Thyroid gland (tissue), 4 donors: ENCODE measurements at places on chromosomes 12 and 14. TPM values are rescaled to one million over a fixed set of nuclear protein-coding genes. Genes with fewer than 3 reads are reported as not detected.

DNA sequence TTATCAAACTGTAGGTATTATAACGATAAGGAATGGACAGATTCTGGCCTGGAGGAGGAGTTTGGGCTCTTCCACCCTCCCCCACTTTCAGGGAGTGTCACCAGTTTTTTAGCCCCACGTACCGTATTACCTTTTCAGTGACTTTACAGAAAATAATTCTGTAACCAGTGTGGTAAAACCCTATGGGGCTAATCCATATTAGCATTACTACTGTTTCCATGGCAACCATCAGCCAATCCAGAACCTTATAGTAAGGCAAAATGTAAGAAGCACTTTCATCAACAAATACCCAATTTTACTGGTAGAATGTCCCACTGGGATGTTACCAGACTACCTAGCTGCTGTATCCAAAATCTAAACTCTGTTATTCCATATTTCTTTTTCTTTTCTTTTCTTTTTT lies 50.7 kb downstream of the BICDL1 start:
- no peak overlapping the region for H3K27ac ChIP-seq
- H3K4me1 ChIP-seq: no peaks in the 10 kb centered on the region
- no peaks in the 10 kb centered on the region for H3K27me3 ChIP-seq
- no peak overlapping the region for H3K4me3 ChIP-seq

DNA sequence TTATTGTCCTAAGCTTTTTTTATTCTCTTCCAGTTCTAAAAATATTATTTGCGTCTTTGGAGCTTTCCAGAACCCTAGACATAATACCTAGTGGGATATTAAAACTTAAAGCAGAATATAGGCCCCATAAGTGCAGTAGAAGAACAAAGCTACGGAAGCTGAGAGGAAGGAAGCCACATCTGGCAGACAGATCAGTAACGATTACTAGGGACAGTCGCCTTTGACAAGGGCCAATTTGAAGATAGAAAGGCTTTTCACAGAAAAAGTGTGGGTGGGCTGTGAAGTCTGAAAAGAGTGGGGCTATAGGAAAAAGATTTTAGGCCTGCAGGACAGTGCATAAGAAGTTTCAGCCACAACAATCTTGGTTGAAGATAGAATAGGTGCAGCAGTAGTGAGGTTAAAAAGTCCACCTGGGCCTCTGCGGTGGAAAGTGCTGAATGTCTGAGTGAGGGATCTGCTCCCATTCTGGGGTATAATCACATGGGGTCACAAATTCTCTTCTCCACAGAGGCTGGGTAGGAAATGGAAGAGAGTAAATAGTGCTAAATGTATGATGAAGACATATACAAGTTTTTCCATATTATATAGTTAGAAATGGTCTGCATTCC lies 114.5 kb downstream of the CMAS start:
- DNase-seq: no peak
- H3K27me3 ChIP-seq: no peaks in the 10 kb centered on the region
- H3K36me3 ChIP-seq: no peaks in the 10 kb centered on the region
- H3K27ac ChIP-seq: no peak overlapping the region

Gene GNS
- 165 TPM for total RNA-seq

Gene PAPLN
- total RNA-seq: 82.8 TPM

DNA sequence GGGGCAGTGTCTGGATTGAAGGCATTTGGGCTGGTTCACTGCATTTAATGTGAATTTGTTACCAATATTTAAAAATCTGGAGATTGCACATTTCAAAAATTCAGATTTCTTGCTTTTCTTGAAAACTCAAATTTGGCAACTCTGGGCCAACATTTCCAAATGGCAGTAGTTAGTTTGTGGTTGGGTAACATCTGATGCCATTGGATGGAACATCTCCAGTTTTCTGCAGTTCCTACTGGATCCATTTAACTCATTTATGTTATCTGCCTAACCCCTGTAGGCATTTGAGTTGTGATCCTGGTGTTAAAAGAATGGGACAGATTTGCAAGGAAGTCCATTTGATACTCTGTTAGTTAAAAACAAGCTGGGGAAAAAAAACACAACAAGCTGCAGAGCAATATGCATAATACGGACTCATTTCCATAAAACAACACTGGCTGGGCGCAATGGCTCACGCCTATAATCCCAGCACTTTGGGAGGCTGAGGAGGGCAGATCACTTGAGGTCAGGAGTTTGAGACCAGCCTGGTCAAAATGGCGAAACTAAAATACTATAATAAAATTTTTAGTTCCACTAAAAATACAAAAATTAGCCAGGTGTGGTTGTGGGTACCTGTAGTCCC lies 7.9 kb downstream of the EIF2B2 start:
- H3K4me3 ChIP-seq: no peak overlapping the region
- H3K4me1 ChIP-seq: peaks cover 52% of the 10 kb centered on the region
- peak overlapping the region; percentile 83 for H3K27ac ChIP-seq
- peaks cover 18% of the 10 kb centered on the region for H3K36me3 ChIP-seq
- DNase-seq: no peak
- no peaks in the 10 kb centered on the region for H3K27me3 ChIP-seq

Gene TAS2R42
- total RNA-seq: not detected

Gene MFAP5
- total RNA-seq: 116 TPM

GRCh38 chr12:123057513-123058265 lies 77.2 kb downstream of the ARL6IP4 start:
- H3K27ac ChIP-seq: no peak overlapping the region
- H3K36me3 ChIP-seq: no peaks in the 10 kb centered on the region
- no peak for DNase-seq
- H3K27me3 ChIP-seq: no peaks in the 10 kb centered on the region
- H3K4me1 ChIP-seq: peaks cover 29% of the 10 kb centered on the region

DNA sequence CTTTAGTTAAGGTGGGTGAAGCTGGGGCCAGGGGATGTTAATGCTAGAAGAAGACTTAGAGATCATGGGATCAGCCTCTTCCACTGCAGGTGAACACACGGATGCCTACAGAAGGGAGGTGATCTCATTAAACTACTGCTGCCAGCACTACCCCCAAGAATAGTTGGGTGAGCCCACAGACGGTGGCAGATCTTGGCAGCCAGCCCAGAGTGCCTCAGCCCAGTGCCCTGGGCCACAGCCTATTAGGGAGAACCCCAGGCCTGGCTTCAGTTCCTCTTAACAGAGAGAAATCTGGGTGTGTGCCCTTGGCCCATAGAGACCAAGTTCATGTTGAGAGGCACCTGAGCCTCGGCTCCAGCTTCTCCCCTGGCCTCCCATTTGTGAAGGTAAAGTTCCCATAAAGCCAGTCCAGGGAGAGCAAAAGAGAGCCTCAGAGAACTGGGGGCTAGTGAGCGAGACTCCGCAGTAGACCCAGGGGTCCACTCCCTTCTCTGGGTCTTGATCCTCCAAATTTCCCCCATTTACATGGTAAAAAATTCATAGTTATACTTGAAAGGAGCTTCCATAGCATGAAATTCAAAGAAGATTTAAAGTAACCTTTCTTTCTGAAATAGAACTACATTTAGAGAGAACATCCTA lies 125.0 kb upstream of the CCND2 start:
- no peaks in the 10 kb centered on the region for H3K27me3 ChIP-seq
- no peak overlapping the region for H3K4me3 ChIP-seq
- DNase-seq: peak; percentile 52

Gene GLT8D2
- 33.9 TPM for total RNA-seq

DNA sequence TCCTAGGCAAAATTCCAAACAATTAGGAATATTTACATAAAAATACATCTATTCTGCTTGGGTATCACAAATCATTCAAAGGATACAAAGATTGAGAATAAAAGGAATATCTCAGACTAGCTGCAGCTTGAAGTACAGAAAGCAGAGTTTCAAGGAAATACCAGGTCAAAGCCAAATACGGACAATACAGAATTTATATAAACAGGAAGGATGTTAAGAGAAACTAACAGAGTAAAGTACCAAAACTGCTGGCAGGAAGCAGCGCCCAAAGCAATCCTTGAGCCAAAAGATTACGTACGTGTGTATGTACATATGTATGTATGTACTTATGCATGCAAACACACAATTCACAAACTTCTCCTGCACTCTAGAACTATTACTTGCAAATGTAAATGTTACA lies 86.6 kb downstream of the PPP1R12A start:
- no peak overlapping the region for H3K27ac ChIP-seq
- no peak for DNase-seq
- H3K36me3 ChIP-seq: no peaks in the 10 kb centered on the region
- no peak overlapping the region for H3K4me3 ChIP-seq
- H3K4me1 ChIP-seq: peaks cover 12% of the 10 kb centered on the region
- no peaks in the 10 kb centered on the region for H3K27me3 ChIP-seq

- H3K36me3 ChIP-seq: no peaks in the 10 kb centered on the region
- no peaks in the 10 kb centered on the region for H3K4me1 ChIP-seq
- H3K27me3 ChIP-seq: no peaks in the 10 kb centered on the region
- no peak for DNase-seq
Observed at GRCh38 chr14:66216763-66217162, 269.4 kb upstream of the CCDC196 start.

DNA sequence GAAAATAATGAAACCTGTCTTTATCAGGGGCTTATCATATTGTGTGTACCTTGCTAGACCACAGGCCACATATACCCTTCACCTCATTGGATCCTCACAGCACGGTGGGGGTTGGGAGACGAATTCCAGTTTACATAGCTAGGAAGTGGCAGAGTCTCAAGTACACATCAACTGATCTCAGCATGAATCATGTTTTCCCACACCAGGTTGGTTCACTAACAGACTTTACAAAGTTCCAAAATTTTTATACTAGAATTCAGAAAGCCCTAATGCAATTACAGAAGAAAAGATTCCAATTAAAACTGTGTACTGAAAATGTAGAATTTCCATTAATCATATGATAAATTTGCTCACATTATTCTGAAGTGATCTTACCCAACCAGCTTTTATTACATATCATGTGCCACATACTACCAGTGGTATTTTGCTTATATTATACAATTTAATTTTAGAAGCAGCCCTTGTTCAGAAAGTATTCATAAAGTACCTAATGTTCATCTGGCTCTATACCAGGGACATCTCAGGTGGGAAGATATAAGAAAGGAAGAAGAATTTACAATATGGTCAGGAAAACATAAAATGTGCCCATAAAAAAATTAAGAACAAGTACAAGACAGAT lies 196.2 kb downstream of the ITPR2 start:
- no peaks in the 10 kb centered on the region for H3K27me3 ChIP-seq
- no peak overlapping the region for H3K4me3 ChIP-seq
- DNase-seq: no peak
- no peaks in the 10 kb centered on the region for H3K36me3 ChIP-seq
- H3K4me1 ChIP-seq: no peaks in the 10 kb centered on the region

Gene TPH2
- not detected for total RNA-seq

DNA sequence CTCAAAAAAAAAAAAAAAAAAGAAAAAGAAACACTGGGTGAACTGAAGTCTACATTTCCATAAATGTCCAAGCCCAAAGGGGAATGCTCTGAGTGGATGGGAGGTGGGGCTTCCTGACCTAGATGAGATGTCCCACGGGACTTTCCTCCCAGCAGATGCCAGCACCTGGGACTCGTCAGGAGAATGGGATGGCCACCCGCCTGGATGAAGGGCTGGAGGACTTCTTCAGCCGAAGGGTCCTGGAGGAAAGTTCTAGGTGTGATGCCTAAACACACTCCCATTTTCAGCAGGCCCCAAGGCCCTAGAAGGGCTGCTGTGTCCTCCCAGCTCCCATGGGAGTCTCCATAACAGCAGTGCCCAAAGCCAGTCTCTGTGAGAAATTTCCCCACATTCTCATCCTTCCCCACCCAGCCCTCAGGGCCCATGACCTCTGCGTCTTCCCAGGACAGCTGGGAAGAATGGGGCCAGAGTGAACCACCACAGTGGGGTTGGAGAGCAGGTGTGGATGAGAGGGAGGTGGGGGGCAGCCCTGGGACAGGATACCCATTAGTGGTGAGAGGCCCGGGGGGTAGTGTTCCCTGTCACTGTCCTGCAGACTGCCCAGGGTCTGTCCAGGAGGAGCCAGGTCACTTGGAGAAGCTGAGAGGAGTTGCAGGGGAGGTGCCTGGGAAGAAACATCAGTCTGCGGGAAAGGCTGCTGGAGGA lies 7.1 kb upstream of the CPNE6 start:
- no peak overlapping the region for H3K27ac ChIP-seq
- DNase-seq: no peak
- no peak overlapping the region for H3K4me3 ChIP-seq
